Esophagus (tissue), 2 donors: ENCODE measurements at places on chromosomes 6 and 20. TPM values are rescaled to one million over a fixed set of nuclear protein-coding genes. Genes with fewer than 3 reads are reported as not detected.

PLG gene
- not detected for polyA plus RNA-seq

EGFL8 gene
- polyA plus RNA-seq, result 27.7 TPM

GNMT gene
- polyA plus RNA-seq, result 0.18 TPM

LBP gene
- polyA plus RNA-seq, result not detected

SRPK1 gene
- 20.2 TPM for polyA plus RNA-seq

GPR31 gene
- polyA plus RNA-seq, result not detected

HIVEP2 gene
- polyA plus RNA-seq, result 4.8 TPM

OR12D3 gene
- not detected for polyA plus RNA-seq

HSPA12B gene
- polyA plus RNA-seq, result 2.3 TPM

UNC5CL gene
- 0.82 TPM for polyA plus RNA-seq

NDUFAF5 gene
- 21.7 TPM for polyA plus RNA-seq

SLC52A3 gene
- 4.9 TPM for polyA plus RNA-seq

KIF13A gene
- polyA plus RNA-seq, result 11.5 TPM

GJA10 gene
- not detected for polyA plus RNA-seq

BTN1A1 gene
- polyA plus RNA-seq, result not detected

OXT gene
- not detected for polyA plus RNA-seq

OR2J3 gene
- not detected for polyA plus RNA-seq

SNX21 gene
- 25.8 TPM for polyA plus RNA-seq

FOXQ1 gene
- polyA plus RNA-seq, result 8.7 TPM

MYH7B gene
- polyA plus RNA-seq, result 0.69 TPM

PMEPA1 gene
- 2.8 TPM for polyA plus RNA-seq

CST7 gene
- polyA plus RNA-seq, result 1.4 TPM
